ENCODE measurements at places on chromosomes 4 and X.

DNA sequence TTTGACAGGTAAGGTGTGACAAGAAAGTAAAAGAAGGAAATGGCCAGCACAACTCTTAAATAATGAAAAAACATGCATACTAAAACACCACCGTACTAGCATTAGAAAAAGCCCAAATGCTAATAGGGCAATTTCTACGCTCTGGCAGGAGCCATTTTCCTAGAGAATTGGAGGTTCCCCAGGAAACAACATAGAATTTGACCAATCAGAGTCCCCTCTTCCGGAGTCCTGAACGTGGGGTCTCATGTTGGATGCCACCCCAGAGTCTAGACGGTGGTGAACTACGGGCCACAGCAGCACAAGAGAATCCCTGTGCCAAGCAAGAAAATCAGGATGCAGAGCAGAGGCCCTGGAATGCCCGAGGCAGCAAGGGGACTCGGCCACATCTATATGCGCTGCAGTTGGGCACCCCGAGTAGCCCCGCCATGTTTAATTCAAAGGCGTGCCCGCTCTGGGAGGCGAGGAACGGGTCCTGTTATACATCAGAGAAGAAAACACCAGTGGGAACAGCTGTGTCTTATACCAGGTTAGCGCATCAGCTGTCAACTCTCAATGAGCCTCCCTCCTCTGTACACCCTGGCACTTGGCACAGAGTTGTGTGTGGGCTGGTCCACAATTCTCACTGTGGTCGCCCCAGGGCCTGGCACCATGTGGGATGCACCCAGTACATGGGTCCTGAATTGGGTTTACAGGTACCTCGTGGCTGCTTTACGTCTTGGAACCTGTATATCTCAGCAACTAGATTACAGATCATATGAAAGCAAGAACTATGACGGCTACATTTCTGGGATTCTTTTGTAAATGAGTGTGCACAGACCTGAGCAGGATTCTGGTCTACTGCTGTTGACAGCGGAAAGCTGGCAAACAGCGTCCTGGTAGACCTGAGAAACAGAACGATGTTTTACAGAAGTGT is 52.1 kb downstream of the SEL1L3 start:
- DNase-seq, result no peak

GRCh38 chr4:24778464-24779225 is 16.7 kb upstream of the SOD3 start:
- DNase-seq, result no peak

DNA sequence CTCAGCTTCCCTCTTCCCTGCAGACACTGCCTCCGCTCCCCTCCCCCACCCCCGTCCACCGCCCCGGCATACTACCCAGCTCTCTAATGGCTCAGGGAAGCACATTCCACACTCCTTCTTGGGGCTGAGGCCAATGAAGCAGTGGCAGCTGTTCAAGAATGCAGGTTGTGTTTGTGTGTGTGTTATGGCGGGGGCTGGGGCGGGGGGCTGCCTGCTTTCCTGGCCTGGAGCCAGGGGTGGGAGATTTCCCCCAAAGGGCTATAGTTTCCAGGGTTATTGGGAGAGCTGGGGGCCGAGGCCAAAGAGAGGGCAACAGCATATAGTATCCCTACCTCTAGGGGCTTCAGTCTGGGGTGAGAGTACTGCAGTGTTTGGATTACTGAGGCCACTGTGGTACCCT is 149.4 kb downstream of the EFNB1 start:
- no peak for DNase-seq

- DNase-seq, result no peak
Measured at GRCh38 chr4:48660347-48660746, 119.7 kb downstream of the FRYL start.

DNA sequence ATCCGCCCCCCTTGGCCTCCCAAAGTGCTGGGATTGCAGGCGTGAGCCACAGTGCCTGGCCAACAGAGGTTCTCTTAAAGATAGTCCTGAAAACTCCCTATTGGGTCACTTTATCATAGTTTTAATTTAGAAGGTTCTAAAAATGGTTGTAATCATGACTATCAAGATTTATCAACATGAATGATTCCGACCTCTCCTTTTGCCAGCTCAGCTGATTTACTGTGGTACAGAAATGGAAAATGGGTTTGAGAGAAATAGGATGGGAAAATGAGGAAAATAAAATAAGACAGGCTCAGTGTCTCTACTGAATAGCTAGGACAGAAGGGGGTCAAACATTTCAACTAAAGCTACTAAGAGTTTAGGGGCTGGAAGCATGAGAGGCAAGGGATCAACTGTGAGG is 28.2 kb upstream of the UGDH start:
- no peak for DNase-seq

DNA sequence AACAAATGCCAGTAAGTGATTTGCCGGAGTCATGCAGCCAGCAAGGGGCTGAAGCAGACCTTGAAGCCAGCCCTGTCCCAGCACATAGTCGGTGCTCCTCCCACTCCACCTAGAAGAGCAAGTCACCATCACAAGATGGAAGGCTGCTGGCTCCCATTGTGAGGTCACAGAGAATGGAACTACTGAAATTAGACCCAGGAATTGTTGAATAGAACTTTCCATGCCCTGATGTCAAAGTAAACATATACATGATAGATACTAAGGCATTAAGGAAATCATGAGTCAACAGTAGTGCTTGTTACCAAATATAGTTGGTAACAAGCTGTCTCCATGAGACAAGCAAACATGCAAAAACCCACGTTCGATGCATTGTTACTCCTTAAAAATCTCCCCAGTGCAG is 177.1 kb upstream of the MID1 start:
- no peak for DNase-seq

GRCh38 chrX:74680836-74681235 is 66.4 kb upstream of the RLIM start:
- DNase-seq, result no peak

GRCh38 chrX:8565729-8566128 is 101.1 kb downstream of the VCX3B start:
- no peak for DNase-seq

DNA sequence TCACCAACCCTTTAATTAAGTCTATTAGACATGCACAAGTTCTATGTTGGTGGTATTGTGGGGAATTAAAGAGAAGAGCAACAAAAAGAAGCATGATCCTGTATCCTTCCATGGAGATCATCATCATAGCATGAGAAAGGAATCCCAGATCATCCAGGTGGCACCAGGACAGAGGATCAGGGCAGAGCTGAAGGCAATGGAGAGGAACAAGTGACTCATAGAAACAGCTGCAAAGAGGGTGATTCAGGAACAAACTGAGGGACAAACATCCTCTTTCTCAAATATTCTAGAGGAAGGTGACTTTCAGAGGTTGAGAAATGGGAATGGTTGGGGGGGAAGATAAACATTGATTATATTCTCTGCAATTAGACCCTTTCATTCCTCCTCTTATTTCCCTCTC is 105.5 kb upstream of the OTUD4 start:
- DNase-seq, result no peak

GRCh38 chr4:159175085-159175988 is 72.5 kb downstream of the RAPGEF2 start:
- peak; percentile 49 for DNase-seq

- DNase-seq, result no peak
Measured at GRCh38 chr4:141858437-141858836, 222.1 kb downstream of the IL15 start.

GRCh38 chr4:1809754-1810502 is 16.8 kb downstream of the FGFR3 start:
- DNase-seq, result peak; percentile 25

DNA sequence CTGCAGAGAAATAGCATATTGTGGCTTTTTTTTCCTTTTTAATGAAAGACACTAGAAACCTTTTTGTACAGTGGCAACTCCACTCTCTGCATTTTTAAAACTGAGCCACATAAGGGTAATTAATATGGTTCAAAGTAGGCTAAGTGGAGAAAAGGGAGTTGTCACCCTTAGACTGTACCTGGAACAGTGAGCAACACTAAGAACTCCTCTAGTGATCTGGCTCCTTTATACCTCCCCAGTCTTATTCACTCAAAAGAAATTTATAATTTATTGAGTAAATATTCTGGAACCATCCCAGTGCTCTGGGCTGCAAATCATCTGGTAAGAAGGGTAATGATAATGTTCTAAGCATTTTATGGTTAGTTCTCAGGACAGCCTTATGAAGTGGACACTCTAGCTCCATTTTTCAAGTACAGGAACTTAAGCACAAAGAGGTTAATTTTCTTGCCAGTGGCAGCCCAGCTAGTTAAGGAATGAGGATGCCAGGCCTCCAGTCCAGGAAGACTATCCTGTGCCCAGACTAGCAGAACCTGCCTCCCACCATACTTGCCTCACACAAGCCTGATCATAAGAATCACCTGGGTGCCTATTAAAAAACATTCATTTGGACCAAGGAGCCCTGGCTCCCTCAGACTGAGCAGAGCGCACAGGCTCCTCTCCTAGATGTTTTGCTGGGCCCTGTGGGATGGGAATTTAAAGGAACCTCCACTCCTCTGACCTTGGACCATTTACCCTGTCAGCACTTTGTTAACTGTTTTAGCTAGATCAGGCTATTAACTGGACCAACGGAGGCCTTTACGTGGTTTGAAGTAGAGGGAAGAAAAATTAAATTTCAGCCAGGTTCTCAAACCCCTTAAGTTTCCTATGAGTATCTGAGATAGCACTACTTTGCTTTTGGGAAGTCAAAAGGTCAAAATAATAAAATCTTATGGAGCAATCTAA is 102.6 kb downstream of the PDE5A start:
- DNase-seq, result no peak

DNA sequence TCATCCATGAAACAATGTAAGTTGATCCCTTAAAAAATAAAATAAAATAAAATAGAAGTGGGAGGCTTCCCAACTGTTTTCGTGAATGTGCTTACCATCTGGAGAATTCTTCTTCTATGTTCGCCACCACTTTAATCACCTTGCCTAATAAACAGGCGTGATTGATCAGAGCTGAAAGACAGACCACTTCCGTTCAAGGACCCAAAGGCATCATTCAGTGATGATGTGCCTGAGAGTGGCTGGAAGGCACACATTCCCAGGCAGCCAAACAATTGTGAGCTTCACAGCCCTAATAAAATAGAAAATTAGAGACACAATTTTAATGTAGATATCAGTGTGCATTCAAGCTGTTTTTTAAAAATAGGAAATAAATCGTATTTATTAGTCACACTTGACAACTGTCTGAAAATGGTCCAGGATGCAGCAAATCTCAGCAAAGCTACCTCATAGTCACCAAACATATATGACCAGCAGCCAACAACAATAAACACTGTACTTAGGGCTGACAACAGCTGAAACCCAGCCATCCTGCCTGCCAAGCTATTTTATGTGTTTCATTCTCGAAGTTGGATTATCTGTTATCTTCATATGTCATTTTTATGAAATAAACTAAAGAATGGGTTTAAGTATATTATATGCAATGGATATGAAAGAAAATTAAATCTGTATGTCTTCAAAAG is 163.2 kb upstream of the FAM9B start:
- no peak for DNase-seq

GRCh38 chrX:37599729-37600128 is 28.3 kb downstream of the LANCL3 start:
- DNase-seq, result no peak

- no peak for DNase-seq
Measured at GRCh38 chr4:126856906-126857305, 775.9 kb upstream of the INTU start.

DNA sequence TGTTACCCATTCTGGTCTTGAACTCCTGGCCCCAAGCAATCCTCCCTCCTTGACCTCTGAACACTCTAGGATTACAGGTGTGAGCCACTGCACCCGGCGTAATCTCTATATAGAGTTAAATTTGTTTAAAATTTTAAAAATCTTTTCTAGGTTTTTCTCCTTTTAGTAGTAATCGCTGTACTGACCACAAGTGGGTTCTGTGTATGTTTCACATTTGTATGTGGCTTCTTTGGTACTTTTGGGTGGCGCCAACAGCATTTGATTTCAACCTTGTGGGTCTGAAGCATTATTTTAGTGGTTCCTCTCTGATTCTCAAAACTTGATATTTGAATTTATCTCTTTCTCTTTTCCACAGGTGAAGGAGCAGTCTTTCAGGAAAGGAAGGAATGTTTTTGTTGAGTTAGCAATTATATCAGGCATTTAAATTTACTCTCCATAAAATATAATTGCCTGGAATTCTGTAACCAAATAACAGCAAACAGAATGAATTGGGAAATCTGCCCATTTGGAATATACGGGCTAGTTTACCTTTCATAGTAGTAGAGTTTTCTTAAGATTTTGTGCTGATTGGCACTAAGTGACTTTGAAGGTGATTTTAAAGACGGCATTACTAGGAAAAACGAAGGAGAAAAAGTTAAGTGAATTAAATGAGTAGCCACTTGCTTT is 29.5 kb downstream of the ARHGAP10 start:
- no peak for DNase-seq

DNA sequence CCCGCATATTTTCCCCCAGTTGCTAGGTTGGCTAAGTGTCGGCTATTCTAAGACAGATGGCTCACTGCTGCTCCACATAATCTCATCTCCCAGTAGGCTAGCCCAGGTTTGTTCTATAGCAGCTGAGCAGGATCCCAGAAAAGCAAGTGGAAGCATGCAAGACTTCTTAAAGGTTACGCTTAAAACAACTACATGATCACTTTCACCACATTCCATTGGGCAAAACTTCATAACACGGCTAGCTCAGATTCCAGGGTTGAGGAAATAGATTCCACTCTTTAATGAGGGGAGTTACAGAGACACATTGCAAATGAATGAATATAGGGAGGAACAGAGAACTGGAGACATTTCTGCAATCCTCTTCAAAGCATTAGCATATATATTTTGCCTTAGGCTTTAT is 12.9 kb upstream of the RAB33B start:
- DNase-seq, result no peak

DNA sequence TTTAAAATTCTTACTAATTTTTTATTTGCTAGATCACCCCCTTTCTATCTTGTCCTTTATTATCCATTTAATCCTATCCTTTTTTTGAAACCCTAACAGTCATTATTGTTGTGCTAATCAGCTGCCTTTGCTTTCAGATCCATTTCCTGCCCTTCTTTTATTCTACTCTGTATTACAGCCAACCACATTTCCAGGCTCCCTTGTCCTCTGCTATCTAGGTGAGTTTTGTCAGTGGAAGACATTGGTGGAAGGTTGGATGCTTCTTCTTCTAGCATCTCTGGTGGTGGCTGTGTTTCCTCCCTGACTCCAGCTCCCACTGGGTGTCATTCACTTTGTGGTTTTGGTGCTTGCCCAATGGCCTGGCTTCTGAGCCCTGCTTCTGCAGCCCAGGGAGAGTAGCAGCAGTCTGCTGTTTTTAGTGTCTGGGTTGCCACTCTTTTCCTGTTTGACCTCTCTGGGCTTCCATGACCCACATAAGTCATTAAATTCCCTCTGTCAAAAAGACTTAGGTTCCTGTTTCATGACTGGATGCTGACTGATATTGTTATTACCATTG is 225.2 kb upstream of the PGRMC2 start:
- DNase-seq, result no peak

DNA sequence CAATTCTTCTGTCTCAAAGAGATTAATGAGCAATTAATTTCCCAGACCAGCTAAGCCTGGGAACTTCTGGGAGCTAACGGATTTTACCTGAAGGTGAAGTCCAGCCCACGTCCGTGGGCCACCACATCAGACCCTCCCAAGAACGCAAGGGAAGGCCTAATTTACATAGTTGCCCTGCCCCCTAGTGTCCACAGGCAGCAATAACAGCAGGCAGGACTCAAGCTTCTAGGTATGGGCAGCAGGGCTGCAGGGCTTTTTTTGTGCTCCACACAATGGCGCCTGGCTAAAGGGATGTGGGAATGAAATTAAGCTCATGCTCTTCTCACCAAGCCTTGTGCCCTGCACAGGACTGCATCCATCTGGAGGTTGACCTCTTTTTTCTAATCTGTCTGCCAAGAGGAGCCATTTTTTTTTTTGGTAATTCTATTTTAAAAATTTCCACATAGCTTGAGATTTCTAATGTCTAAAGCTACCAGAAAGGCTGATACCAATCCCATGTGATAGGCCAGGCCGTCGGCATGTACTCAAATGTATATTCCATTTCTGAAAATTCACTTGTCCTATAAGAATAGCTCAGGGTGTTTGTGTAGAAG is 111.9 kb upstream of the TMEM164 start:
- peak; percentile 5 for DNase-seq

Measured in effector memory CD4-positive, alpha-beta T cell (primary cell).